ENCODE measurements at places on chromosomes 4 and X. TPM values are rescaled to one million over a fixed set of nuclear protein-coding genes. Genes with fewer than 3 reads are reported as not detected.

The REELD1 gene
- 0.20 TPM for total RNA-seq

The NXF2 gene
- not detected for total RNA-seq

The CLIC2 gene
- 11.0 TPM for total RNA-seq

The STATH gene
- not detected for total RNA-seq

The MAGEA4 gene
- total RNA-seq: not detected

The KLB gene
- 6.4 TPM for total RNA-seq

The CRMP1 gene
- 6.0 TPM for total RNA-seq

GRCh38 chr4:2823301-2823670 lies 20.4 kb upstream of the ADD1 start:
- no peak for DNase-seq

GRCh38 chr4:84379917-84380641 lies 119.0 kb downstream of the NKX6-1 start:
- DNase-seq: no peak

DNA sequence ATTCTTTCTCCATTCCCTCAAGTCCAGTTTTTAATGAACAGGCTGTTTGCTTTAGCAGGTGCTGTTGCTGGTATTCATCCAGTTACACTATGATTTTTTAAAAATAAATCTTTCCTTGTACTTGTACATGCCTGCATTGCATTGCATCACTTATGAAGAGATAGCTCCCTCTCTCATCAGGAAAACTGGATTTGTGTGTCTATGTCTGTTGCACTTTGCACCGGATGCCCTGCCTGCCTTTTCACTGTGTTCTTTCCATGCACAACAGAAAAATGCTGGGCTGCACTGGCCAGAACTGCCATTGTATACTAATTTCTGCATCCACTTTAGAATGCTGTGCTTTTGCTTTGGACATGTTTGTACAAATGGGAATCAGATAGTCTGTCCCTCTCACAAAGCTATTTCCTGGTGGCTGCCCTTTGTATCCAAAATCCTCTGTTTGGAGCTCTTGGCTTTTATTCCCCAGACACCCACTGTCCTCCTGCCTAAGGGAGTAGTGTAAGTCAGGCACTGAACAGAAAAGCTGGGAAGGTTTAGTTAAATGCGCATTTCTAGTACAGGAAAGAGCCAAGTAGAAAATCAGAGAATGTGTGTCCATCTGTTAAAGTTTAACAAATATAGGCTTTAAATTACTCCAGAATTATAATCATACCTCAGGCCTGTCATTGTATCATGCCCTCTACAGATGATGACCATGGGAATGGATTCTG lies 119.1 kb downstream of the MBNL3 start:
- DNase-seq: no peak

- DNase-seq: no peak
Measured at GRCh38 chr4:168063031-168063430, 29.3 kb upstream of the ANXA10 start.

DNA sequence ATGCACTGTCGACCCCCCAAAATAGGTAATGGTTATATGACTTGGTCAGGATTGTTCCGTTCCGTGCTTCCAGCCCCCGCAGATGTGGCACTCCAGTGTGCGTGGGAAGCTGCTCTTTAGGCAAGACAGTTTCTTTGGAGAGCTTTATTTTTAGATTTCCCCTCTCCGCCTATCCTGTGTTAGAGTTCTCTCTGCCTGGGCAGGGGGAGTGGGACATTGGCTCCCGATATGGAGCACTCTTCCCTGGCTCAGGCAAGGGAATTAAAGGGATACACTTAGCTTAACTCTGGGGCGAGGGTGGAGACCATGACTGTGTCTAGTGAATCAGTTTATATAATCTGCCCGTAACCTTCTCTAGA lies 36.0 kb downstream of the DLG3 start:
- no peak for DNase-seq

- DNase-seq: no peak
Measured at GRCh38 chrX:122219735-122220134, 964.3 kb upstream of the GRIA3 start.

GRCh38 chr4:40134206-40134917 lies 62.5 kb upstream of the RHOH start:
- no peak for DNase-seq

DNA sequence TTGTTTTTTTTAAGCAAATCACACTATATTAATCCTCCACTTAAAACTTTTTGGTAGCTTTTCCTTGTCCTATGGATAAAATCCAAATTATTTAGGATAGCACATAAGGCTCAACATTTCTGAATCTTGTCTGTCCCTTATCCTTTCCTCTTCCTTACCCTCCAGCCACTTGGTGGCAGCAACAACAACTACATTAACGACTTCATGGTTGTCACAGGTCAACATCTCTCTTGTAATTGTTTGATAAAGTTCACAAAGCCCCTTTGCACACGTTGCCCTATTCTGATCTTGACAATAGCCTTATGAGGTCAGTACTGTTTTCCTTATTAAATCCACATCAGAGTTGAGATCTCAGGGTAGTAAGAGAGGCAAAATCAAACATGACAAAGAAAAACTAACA lies 269.0 kb upstream of the PABPC4L start:
- DNase-seq: no peak

GRCh38 chr4:106039796-106040195 lies 144.5 kb downstream of the NPNT start:
- DNase-seq: peak; percentile 7

GRCh38 chrX:281166-281999 lies at the start of gene PLCXD1:
Gene PLCXD1, plus strand, starts transcription at chrX:281381. Its CDS starts 2,807 bp downstream, at chrX:284188.
- DNase-seq: no peak

DNA sequence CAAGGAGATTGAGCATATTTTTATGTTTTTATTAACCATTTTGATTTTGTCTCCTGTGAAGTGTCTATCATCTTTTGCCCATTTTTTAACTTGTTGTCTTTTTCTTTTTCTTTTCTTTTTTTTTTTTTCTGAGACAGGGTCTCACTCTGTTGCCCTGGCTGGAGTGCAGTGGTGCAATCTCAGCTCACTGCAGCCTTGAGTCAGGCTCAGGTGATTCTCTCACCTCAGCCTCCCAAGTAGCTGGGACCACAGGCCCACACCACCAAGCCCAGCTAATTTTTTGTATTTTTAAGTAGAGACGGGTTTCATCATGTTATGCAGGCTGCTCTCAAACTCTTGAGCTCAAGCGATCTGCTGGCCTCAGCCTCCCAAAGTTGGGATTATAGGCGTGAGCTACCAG lies 4.6 kb upstream of the ADD1 start:
- no peak for DNase-seq

GRCh38 chrX:24148121-24148520 lies 1.4 kb upstream of the ZFX start:
- DNase-seq: peak; percentile 7

DNA sequence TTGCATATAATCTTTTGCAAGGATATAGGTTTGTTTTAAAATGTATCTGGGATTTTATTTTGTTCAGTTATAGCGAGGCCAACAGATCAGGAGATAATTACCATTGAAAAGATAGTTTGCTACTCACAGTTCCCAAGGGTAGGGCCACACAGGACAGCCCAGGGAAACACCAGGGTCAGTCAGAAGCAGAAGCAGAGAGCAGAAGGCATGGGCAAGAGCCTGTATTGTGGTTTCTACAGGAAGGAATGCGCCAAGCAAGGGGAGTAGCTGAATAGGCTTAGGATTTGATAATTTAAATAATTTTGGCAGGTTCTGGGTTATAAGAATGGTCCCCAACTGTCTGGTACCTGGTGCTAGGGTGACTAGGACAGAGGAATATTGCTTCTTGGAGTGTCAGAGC lies 61.6 kb downstream of the SYNPO2 start:
- no peak for DNase-seq

GRCh38 chr4:20049889-20050288 lies 201.8 kb upstream of the SLIT2 start:
- DNase-seq: no peak
